HFFc6 (cell line): ENCODE measurements at places on chromosomes 7 and 10. TPM values are rescaled to one million over a fixed set of nuclear protein-coding genes. Genes with fewer than 3 reads are reported as not detected.

Gene FRAT1
- 1.2 TPM in 3 replicates for total RNA-seq

Gene SLC29A3
- total RNA-seq = 2.5 to 4.0 TPM (median 3.4 TPM) in 3 replicates

Gene HKDC1
- total RNA-seq = 0.28 to 0.41 TPM (median 0.36 TPM) in 3 replicates

Gene CCDC126
- 3.9 and 5.2 TPM in 2 replicates for total RNA-seq

Gene SPDYE2B
- not detected in 3 replicates for total RNA-seq

Gene ST7
- 13.5 and 14.7 TPM in 2 replicates for total RNA-seq

Gene COL26A1
- total RNA-seq = not detected in 3 replicates

Gene TMEM196
- total RNA-seq = not detected in 3 replicates

DNA sequence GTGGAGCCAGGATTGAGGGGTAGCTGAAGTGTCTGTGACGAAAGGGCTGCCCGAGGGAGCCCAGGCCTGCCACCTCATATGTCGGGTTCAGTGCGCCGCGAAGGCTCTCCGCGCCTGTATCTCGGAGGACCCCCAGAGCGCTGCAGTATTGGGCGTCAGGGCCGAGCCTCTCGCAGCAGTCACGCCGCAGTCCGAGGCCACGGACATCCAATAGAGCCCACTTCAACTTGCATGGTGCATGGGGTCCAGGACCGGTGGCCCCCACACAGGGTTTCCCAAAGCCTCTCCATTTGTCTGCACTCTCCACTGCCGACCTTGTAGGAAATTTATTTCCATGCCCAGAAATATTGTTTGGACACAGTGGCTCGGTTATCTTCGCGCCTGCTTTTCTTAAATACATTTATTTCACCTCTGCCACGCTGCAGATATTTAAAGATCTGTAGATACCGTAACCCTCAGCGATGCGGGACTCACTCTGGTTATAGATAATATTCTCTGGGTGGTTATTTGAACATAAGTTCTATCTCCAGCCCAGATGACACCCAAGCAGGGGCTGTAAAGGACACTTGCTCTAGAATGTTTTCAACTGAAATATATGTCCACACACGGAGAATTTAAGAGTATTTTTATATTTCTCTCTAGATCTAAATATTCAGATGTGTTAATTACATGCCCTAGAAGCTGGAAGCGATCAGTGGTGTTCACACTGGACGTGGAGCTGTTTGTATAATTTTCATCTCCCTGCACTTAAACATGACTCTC is 5.1 kb upstream of the ZNF503 start:
- H3K27ac ChIP-seq = no peak overlapping the region
- no peak overlapping the region; the same call in 1 of the 2 replicates for H3K4me3 ChIP-seq
- peaks cover 14% of the 10 kb centered on the region for H3K27me3 ChIP-seq
- peaks cover 19% of the 10 kb centered on the region for H3K4me1 ChIP-seq
- DNase-seq = no peak

DNA sequence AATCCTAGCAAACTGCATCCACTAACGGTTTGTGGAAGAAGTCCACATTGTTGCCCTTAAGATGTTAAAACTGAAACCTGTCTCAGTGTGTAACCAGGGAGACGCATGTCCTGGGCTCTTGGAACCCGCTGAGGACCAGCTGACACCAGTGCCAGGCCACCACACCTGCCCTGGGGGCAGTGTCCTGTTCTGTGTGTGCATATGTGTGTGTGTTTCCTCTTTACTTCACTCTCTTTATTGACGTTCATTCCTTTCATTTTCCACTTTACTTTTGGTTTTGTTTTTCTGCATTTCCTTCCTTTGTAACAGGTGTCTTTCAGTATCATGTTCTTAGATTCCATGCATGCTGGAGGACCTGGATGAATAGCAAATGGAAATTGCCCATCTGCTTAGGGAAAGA is 83.8 kb downstream of the TEX36 start:
- H3K4me3 ChIP-seq = no peak overlapping the region
- no peak overlapping the region for H3K27ac ChIP-seq
- no peaks in the 10 kb centered on the region for H3K4me1 ChIP-seq

GRCh38 chr10:26983156-26983555 is 117.1 kb downstream of the ANKRD26 start:
- H3K4me3 ChIP-seq = no peak overlapping the region
- no peaks in the 10 kb centered on the region for H3K4me1 ChIP-seq
- H3K27ac ChIP-seq = no peak overlapping the region
- H3K36me3 ChIP-seq = no peaks in the 10 kb centered on the region

DNA sequence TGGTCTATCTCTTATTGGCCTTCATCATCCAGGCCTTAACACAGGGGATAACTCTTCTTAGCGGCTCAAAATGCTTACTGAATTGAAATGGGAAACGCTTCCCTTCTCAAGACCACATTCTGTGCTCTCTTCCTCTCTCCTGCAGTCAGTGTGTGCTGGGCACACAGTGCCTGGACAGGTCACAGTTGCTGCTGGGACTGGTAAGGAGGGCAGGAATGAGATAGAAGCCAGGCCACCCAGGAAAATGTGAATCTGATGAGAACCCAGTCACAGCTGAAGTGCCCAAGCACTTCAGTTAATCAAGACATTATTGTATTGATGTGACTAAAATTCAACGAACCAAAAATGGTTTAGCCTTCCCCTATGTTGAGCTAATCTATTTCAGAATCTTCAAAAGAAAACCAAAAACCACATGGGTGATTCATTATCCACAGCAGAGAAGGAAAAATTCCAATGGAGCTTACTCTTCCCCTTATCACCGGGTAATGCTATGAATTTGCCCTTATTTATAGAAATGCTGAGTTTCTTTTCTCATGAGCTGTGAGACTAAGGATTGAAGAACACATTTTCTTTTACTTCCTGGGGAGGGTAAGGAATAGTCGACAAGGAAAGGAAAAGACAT is 41.2 kb upstream of the PLPP4 start:
- DNase-seq = peak; percentile 93
- H3K27me3 ChIP-seq = no peaks in the 10 kb centered on the region
- H3K36me3 ChIP-seq = peaks cover 10% of the 10 kb centered on the region; the same call in 1 of the 2 replicates
- H3K4me3 ChIP-seq = peak overlapping the region; percentile 66

GRCh38 chr10:8726084-8726778 is 671.7 kb downstream of the GATA3 start:
- DNase-seq = no peak
- no peaks in the 10 kb centered on the region; the same call in 1 of the 2 replicates for H3K36me3 ChIP-seq
- no peaks in the 10 kb centered on the region for H3K4me1 ChIP-seq
- H3K27me3 ChIP-seq = no peaks in the 10 kb centered on the region
- no peak overlapping the region for H3K27ac ChIP-seq
- no peak overlapping the region for H3K4me3 ChIP-seq

DNA sequence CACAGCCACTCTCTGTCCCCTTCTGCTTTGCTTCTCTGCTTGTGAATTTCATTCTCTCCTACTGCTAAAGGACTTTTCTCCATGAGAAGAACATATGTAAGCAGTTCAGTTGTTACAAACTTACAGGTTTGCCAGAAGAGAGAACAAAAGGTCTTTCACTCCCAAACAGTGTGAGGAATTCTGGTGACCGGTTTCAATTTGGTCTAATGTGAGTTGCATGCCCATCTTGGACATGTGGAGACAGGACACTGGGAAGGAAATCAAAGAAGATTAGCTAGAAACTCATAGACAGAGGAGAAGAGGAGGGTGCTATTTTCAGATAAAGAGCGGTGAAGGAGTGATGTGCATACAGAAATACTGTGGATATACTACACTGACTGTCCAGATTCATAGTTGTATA is 209.5 kb upstream of the INHBA start:
- peak overlapping the region; percentile 26; the same call in 1 of the 2 replicates for H3K4me3 ChIP-seq
- H3K4me1 ChIP-seq = peaks cover 73% of the 10 kb centered on the region
- DNase-seq = no peak
- peak overlapping the region; percentile 88 for H3K27ac ChIP-seq
- H3K27me3 ChIP-seq = no peaks in the 10 kb centered on the region; the same call in 1 of the 2 replicates
- H3K36me3 ChIP-seq = peaks cover 18% of the 10 kb centered on the region

- H3K4me1 ChIP-seq = peaks cover 14% of the 10 kb centered on the region
- H3K27me3 ChIP-seq = no peaks in the 10 kb centered on the region
- H3K27ac ChIP-seq = no peak overlapping the region
- peaks cover 15% of the 10 kb centered on the region; the same call in 1 of the 2 replicates for H3K36me3 ChIP-seq
Measured at GRCh38 chr10:84401854-84402611, 73.6 kb downstream of the CCSER2 start.

GRCh38 chr10:93600446-93601145 is 439 bp downstream of the RBP4 start:
- DNase-seq = no peak
- H3K27me3 ChIP-seq = peaks cover 32% of the 10 kb centered on the region
- no peaks in the 10 kb centered on the region for H3K4me1 ChIP-seq
- H3K36me3 ChIP-seq = no peaks in the 10 kb centered on the region
- no peak overlapping the region for H3K4me3 ChIP-seq

DNA sequence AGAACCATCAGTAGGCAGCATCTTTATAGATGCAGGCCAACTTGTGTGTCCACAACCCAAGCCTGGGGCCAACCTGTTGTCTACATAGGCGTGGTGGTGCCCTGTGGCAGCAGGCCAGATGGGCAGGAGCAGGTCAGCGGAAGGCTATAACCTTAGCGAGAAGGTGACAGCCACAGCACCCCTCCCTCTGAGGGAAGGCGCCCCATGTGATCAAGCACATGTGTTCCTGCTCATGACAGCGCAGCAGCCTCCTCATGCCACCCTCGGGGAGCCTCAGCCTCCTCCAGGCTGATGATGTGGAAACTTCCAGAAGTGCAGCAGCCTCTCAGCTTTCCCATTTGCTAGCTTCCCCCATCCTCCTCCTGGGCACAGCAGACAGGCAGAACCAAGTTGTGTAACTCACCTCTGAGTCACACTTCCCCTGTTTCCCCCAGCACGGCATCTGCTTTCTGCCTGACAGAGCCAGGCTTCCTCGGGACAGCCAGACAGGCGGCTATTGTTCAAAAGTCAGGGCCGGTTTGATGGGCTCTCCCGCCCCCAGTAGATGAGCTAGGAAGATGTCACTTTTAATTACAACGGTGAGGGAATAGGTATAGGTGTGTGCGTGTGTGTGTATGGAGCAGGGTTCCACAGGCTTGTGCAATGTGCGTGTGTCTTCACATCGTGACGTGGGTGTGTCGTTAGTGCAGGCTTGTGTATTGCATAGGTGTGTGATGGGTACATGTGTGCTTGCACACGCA is 312.0 kb upstream of the ZMIZ1 start:
- H3K27me3 ChIP-seq = peaks cover 20% of the 10 kb centered on the region
- peak overlapping the region; percentile 54 for H3K4me3 ChIP-seq
- no peaks in the 10 kb centered on the region for H3K36me3 ChIP-seq
- peak; percentile 96 for DNase-seq
- H3K27ac ChIP-seq = peak overlapping the region; percentile 93

- no peaks in the 10 kb centered on the region for H3K27me3 ChIP-seq
- no peak for DNase-seq
- H3K4me3 ChIP-seq = no peak overlapping the region
Measured at GRCh38 chr7:46695051-46695708, 774.1 kb upstream of the IGFBP3 start.

- peaks cover 4% of the 10 kb centered on the region; the same call in 1 of the 2 replicates for H3K36me3 ChIP-seq
- H3K27me3 ChIP-seq = no peaks in the 10 kb centered on the region
- no peak for DNase-seq
Measured at GRCh38 chr7:158246960-158247673, 340.5 kb downstream of the PTPRN2 start.

GRCh38 chr10:30987463-30987862 is 44.2 kb downstream of the ZNF438 start:
- peaks cover 60% of the 10 kb centered on the region for H3K4me1 ChIP-seq
- no peak overlapping the region for H3K4me3 ChIP-seq
- DNase-seq = no peak
- peaks cover 5% of the 10 kb centered on the region for H3K36me3 ChIP-seq
- no peaks in the 10 kb centered on the region for H3K27me3 ChIP-seq

DNA sequence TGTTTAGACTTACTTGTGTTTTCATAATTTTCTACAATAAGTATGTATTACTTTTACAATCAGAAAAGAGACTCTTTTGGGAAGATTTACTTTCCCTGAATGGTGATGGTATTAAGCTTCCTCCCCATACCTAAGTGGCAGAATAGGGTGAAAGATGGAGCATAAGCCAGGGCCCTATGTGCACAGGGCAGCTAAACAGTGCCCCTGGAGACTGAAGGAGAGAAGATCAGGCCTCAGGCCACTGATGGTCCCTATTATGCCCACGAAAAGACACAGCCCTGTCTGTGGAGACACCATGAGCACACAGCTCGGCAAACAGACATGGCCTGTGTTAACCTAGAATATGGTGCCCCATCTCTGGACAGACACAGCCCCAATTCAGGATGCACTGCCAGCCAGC is 139.4 kb downstream of the OAT start:
- DNase-seq = no peak
- peaks cover 11% of the 10 kb centered on the region for H3K27me3 ChIP-seq
- H3K36me3 ChIP-seq = no peaks in the 10 kb centered on the region
- no peak overlapping the region for H3K27ac ChIP-seq
- no peak overlapping the region for H3K4me3 ChIP-seq

DNA sequence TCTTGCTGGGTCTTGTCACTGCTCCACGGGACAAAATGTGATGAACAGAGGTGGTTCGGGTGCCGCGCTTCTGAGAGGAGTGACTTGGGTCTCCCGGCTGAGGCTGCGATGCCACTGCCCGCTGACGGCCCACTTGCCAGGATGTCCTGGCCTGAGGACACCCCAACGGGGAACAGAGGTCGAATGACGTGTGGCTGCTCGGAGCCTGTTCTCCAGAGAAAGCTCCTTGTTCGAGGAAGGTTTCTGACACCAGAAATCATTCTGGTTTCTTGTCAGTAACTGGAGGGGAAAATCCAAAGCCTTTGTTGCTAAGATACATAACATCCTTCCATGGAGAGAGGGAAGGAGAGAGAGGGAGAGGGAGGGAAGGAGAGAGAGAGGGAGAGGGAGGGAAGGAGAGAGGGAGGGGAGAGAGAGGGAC is 236.4 kb downstream of the WDR37 start:
- no peaks in the 10 kb centered on the region for H3K4me1 ChIP-seq
- peaks cover 8% of the 10 kb centered on the region for H3K27me3 ChIP-seq
- H3K4me3 ChIP-seq = no peak overlapping the region
- H3K27ac ChIP-seq = no peak overlapping the region
- no peaks in the 10 kb centered on the region for H3K36me3 ChIP-seq

DNA sequence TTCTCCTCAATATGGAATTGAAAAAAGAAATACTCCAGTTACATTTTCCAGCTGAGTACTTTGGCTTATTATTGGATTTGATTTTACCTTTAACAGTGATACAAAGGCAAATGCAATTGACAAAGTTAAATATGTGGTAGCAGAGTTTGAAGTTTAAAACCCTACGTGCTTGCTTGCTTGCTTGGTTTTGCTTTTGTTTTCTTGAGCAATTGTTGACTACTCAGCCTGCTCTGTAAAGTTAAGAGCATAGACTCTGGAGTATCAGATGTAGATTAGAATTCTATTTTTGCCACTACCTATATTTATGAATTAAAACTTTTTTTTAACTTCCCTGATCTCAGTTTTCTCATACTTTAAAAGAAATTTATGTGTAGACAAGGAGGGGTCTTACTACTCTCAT is 51.4 kb downstream of the PCDH15 start:
- H3K27me3 ChIP-seq = no peaks in the 10 kb centered on the region
- H3K4me1 ChIP-seq = no peaks in the 10 kb centered on the region
- no peak overlapping the region for H3K27ac ChIP-seq

GRCh38 chr7:31919678-31920369 is 150.4 kb downstream of the PDE1C start:
- no peak for DNase-seq
- H3K4me3 ChIP-seq = no peak overlapping the region
- H3K27ac ChIP-seq = no peak overlapping the region
- no peaks in the 10 kb centered on the region for H3K36me3 ChIP-seq
- H3K27me3 ChIP-seq = no peaks in the 10 kb centered on the region

GRCh38 chr10:32161586-32161985 is 105.4 kb upstream of the KIF5B start:
- H3K4me1 ChIP-seq = peaks cover 8% of the 10 kb centered on the region; the same call in 1 of the 2 replicates
- no peaks in the 10 kb centered on the region for H3K36me3 ChIP-seq
- H3K27ac ChIP-seq = no peak overlapping the region
- no peak for DNase-seq
